Hippocampal formation (tissue), 2 donors: ENCODE measurements at places on chromosomes 11 and 22.

DNA sequence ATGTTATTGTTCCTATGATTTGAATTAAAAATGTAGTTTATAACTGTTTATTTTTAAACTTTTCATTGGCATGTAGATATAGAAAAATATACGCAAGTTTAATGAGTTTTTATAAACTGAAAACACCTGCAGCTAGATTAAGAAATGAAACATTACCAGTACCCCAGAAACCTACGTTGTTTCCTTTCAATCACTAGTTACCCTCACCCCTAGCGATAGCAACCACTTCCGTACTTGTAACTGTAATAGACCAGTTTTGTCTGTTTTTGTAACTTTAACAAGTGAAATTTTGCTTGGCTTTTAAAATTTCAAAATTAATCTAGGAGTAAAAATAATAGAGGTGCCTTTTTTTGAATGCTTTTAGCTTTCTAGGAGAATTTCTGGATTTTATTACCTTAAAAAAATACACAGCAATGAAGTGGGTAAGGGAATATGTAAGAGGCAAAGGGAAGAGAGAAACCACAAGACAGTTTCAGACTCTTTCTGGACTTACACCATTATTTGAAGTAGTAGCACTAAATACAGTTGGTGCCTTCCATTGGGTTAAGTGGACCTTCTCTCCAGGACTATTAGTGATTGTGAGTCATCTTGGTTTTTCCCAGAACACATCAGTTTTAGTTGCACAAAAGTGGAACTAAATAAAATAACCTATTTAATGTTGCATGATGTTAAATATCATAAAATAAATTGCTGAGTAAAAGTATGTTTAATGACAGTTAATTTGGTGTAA is 18.7 kb upstream of the NAT10 start:
- no peak for DNase-seq

GRCh38 chr11:47724041-47724729 is 9.0 kb upstream of the AGBL2 start:
- no peak for DNase-seq

- DNase-seq, result no peak
Measured at GRCh38 chr22:31626427-31627150, 35.4 kb downstream of the PISD start.

DNA sequence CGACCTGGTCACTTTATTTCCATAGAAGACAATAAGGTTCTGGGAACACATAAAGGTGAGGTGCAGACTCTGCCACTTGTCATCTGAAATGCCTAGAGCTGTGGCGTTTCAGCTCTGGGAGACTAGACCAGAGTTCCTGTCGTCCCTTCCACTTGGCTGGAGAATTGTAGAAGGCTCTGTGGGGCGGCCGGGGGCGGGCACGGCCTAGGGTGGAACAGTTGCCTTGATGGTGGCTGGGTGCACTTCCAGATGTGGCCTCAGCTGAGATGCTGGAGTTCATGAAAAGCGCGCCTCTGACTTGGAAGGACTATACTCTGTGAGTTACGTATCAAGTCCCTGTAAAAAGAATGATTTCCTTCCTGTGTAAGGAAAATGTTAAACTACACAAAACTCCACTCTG is 16.8 kb downstream of the TRMU start:
- no peak for DNase-seq

GRCh38 chr22:19681863-19682245 is 32.4 kb upstream of the SEPTIN5 start:
- DNase-seq, result no peak
